Neural progenitor cell (in vitro differentiated cells): ENCODE measurements at places on chromosomes 13 and 19. TPM values are rescaled to one million over a fixed set of nuclear protein-coding genes. Genes with fewer than 3 reads are reported as not detected.

ZNF607 gene
- total RNA-seq: 15.9 and 19.6 TPM in 2 replicates

KIR3DL2 gene
- total RNA-seq: not detected in 2 replicates

MCEMP1 gene
- not detected in 2 replicates for total RNA-seq

MBD3L3 gene
- total RNA-seq: not detected in 2 replicates

KISS1R gene
- 0.77 TPM in 1 of 2 replicates, not detected in the other for total RNA-seq

SIRT2 gene
- total RNA-seq: 10.9 and 15.2 TPM in 2 replicates

ACP7 gene
- total RNA-seq: 0.22 TPM in 1 of 2 replicates, not detected in the other

UPK1A gene
- total RNA-seq: 1.3 TPM in 1 of 2 replicates, not detected in the other

CELF5 gene
- 7.9 and 16.1 TPM in 2 replicates for total RNA-seq

- no peak overlapping the region for H3K27ac ChIP-seq
- H3K27me3 ChIP-seq: no peaks in the 10 kb centered on the region
- H3K4me1 ChIP-seq: no peaks in the 10 kb centered on the region
- no peak overlapping the region for H3K4me3 ChIP-seq
- DNase-seq: no peak
- H3K36me3 ChIP-seq: no peaks in the 10 kb centered on the region
These were observed 7.4 kb upstream of the IGFL1 start for GRCh38 chr19:46221981-46222610.

GRCh38 chr13:69633044-69633443, 474.6 kb upstream of the ATXN8OS start:
- no peak for DNase-seq
- H3K36me3 ChIP-seq: no peaks in the 10 kb centered on the region
- H3K27ac ChIP-seq: no peak overlapping the region
- H3K27me3 ChIP-seq: no peaks in the 10 kb centered on the region
- no peaks in the 10 kb centered on the region for H3K4me1 ChIP-seq
- no peak overlapping the region for H3K4me3 ChIP-seq

- no peak for DNase-seq
- no peak overlapping the region for H3K27ac ChIP-seq
- H3K36me3 ChIP-seq: peaks cover 6% of the 10 kb centered on the region
- H3K4me3 ChIP-seq: no peak overlapping the region
These were observed 7.1 kb downstream of the LDLR start for GRCh38 chr19:11096210-11096841.

DNA sequence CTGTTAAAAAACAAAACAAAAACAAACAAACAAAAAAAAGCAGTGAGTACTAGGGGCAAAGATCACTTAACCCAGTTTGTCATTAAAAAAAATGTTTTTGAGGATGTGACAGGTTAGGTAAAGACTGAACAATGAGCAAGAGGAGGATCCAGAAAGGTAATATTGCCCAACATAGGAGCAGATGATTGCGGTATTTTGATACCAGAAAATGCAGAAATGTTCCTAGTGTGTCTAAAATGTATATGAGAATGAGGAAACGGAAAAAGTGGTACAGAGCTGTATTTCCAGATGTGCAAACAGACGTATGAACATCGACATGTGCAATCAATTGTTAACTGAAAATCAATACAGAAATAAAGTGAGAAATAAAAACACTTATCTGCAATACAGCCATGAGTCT, 4.9 kb upstream of the LILRA4 start:
- no peaks in the 10 kb centered on the region for H3K4me1 ChIP-seq
- no peaks in the 10 kb centered on the region for H3K36me3 ChIP-seq
- H3K27me3 ChIP-seq: peaks cover 6% of the 10 kb centered on the region
- no peak for DNase-seq

- no peaks in the 10 kb centered on the region for H3K36me3 ChIP-seq
- no peak overlapping the region for H3K4me3 ChIP-seq
- DNase-seq: no peak
These were observed 535.8 kb upstream of the KLHL1 start for GRCh38 chr13:70644052-70644451.

GRCh38 chr19:10124429-10124828, 4.7 kb upstream of the EIF3G start:
- H3K4me3 ChIP-seq: no peak overlapping the region
- no peaks in the 10 kb centered on the region for H3K36me3 ChIP-seq
- no peak overlapping the region for H3K27ac ChIP-seq
- H3K4me1 ChIP-seq: no peaks in the 10 kb centered on the region
- H3K27me3 ChIP-seq: no peaks in the 10 kb centered on the region

DNA sequence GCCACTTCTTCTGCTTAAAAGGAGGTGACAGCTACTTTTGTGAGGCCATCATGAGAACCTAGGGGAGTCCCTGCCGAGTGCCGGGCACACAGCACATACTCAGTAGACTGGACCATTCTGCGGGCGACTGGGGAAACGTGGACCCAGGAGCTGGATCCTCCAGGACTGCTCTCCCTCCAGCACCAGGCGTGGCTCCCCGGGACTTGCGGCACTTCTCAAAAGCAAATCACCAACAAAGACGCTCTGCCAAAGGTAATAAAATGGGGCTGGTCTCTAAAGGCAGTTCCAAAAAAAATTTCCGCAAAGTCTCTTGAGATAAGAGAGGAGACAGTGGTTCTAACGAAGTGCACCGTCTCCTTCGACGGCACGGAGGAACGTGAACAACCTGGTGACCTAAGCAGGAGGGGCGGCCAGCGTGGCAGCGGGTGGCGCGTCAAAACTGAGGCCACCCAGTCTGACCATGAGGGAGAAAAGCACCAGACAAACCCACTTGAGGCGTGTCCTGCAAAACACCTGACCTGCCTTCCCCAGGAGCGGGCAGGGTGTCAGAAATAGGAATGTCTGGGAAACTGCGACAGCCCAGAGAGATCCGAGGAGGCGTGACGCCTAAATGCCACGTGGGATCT, 1.4 kb upstream of the TMPRSS9 start:
- H3K36me3 ChIP-seq: no peaks in the 10 kb centered on the region
- H3K4me1 ChIP-seq: peaks cover 4% of the 10 kb centered on the region
- DNase-seq: no peak
- no peak overlapping the region for H3K27ac ChIP-seq
- no peak overlapping the region for H3K4me3 ChIP-seq
- peaks cover 42% of the 10 kb centered on the region for H3K27me3 ChIP-seq

DNA sequence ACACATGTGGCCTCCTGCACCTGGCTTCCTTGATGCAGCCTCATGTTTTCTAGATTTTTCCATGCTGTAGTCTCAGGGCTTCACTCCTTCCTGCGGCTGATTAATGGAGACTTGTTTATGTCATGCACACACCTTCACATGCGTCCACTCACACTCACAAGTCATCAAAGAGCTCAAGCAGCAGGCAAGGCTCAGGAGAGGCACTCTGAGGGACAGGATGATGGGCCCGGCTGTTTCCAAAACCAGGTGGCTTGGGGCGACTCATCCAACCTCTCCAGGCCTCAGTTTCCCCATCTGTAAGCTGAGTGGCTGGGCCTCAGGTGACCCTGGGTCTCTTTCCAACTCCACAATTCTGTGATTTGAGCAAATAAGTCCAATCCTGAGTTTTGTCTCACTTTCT, 36.9 kb downstream of the RASA3 start:
- H3K27ac ChIP-seq: no peak overlapping the region
- H3K27me3 ChIP-seq: peaks cover 9% of the 10 kb centered on the region
- peaks cover 8% of the 10 kb centered on the region for H3K4me1 ChIP-seq
- DNase-seq: no peak
- H3K36me3 ChIP-seq: no peaks in the 10 kb centered on the region

DNA sequence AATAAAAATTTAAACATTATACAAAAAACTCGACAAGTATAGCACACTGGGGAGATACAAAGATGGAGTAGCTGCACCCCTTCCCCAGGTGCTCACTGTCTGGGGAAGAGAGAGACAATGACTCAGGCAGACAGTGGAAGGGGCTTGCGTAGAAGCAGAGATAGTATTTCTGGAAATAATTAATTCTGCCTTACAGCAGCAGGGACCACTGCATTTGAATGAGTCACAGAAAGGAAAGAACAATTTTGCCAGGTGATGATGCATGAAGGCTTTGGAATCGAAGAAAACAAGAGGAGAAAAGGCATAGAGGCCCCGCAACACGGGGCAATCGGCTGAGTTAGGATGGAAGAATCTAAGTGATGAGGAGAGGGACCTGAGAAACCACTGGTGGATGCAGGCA, 447.4 kb downstream of the EFNB2 start:
- peaks cover 5% of the 10 kb centered on the region for H3K4me1 ChIP-seq
- no peak overlapping the region for H3K27ac ChIP-seq
- H3K36me3 ChIP-seq: no peaks in the 10 kb centered on the region

- no peaks in the 10 kb centered on the region for H3K27me3 ChIP-seq
- no peak for DNase-seq
- H3K27ac ChIP-seq: no peak overlapping the region
- peaks cover 13% of the 10 kb centered on the region for H3K4me1 ChIP-seq
- no peaks in the 10 kb centered on the region for H3K36me3 ChIP-seq
- H3K4me3 ChIP-seq: peak overlapping the region; percentile 98
These were observed 1.8 kb upstream of the DIAPH3 start for GRCh38 chr13:60165391-60166099.

GRCh38 chr13:85009447-85009846, 789.8 kb downstream of the SLITRK6 start:
- no peak overlapping the region for H3K4me3 ChIP-seq
- no peak for DNase-seq
- no peaks in the 10 kb centered on the region for H3K4me1 ChIP-seq
- no peaks in the 10 kb centered on the region for H3K36me3 ChIP-seq

- no peaks in the 10 kb centered on the region for H3K4me1 ChIP-seq
- H3K4me3 ChIP-seq: no peak overlapping the region
- no peaks in the 10 kb centered on the region for H3K27me3 ChIP-seq
- H3K27ac ChIP-seq: no peak overlapping the region
- DNase-seq: no peak
These were observed 31.2 kb upstream of the ZNF331 start for GRCh38 chr19:53506728-53507127.

GRCh38 chr19:16612636-16613035, 15.4 kb downstream of the MED26 start:
- no peaks in the 10 kb centered on the region for H3K27me3 ChIP-seq
- H3K4me3 ChIP-seq: no peak overlapping the region
- DNase-seq: no peak
- no peaks in the 10 kb centered on the region for H3K36me3 ChIP-seq
- no peaks in the 10 kb centered on the region for H3K4me1 ChIP-seq
- H3K27ac ChIP-seq: no peak overlapping the region

GRCh38 chr13:101977475-101977874, 424.4 kb downstream of the FGF14 start:
- H3K4me1 ChIP-seq: no peaks in the 10 kb centered on the region
- no peak for DNase-seq
- H3K4me3 ChIP-seq: no peak overlapping the region
- no peaks in the 10 kb centered on the region for H3K27me3 ChIP-seq
- H3K27ac ChIP-seq: no peak overlapping the region
- H3K36me3 ChIP-seq: no peaks in the 10 kb centered on the region

DNA sequence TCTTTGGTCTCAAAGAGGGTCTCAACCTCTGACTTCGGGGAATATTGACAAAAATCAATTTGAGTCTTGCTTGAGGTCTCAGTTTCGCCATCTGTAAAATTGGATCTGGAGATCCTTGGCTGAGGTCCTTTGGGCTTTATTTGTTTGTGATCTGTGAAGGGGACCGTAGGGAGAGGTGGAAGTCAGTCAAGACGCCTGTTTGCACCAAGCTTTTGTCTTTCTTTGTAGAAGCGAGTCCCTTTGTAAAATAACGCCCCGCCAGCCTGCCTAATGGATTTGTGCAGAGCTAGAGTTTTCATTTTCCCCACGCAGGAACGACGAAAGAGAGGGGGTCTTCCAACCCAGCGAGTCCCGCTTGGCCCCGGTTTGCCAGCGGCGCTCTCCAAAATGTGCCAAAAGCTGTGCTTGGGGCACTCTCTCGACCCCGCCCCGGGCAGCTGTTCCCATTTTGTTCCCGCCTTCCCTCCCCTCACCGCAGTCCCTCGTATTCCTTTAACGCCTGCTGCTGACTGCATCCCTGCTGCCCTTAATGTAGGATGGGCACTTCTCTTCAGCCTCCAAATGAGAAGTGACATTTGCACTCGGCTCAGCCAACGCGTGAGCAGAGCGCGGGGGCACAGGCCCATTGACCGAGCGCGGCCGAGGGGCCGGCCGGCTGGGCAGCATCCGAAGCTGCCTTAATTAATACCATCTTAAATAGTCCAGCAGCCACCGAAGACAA, 13.0 kb downstream of the ZIC5 start:
- H3K36me3 ChIP-seq: peaks cover 2% of the 10 kb centered on the region
- peaks cover 30% of the 10 kb centered on the region for H3K27me3 ChIP-seq
- H3K4me1 ChIP-seq: peaks cover 73% of the 10 kb centered on the region

DNA sequence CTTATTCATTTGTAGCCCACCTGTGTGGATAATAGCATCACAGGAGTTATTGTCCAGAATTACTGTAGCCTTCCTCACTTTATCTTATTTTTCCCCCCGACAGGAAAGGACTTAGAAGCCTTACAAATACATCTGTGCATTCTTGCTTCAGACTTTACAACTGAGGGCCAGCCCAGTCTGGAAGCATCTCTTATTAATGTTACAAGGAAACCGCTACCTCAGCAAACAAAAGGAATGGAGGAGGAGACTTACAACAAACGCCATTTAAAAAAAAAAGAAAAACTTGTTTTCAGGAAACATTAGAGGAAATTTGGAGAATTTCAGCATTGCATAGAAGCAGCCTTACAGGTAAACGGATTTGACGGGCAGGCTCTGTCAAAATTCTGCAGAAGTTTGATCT, 45.2 kb downstream of the GARRE1 start:
- H3K27me3 ChIP-seq: no peaks in the 10 kb centered on the region
- no peaks in the 10 kb centered on the region for H3K36me3 ChIP-seq
- no peak for DNase-seq

GRCh38 chr13:40496035-40496810, 170.2 kb downstream of the FOXO1 start:
- no peaks in the 10 kb centered on the region for H3K4me1 ChIP-seq
- H3K27me3 ChIP-seq: no peaks in the 10 kb centered on the region
- H3K36me3 ChIP-seq: no peaks in the 10 kb centered on the region
- H3K4me3 ChIP-seq: no peak overlapping the region
- H3K27ac ChIP-seq: no peak overlapping the region

GRCh38 chr13:75415171-75415570, 66.8 kb downstream of the TBC1D4 start:
- H3K4me1 ChIP-seq: peaks cover 7% of the 10 kb centered on the region
- no peak overlapping the region for H3K4me3 ChIP-seq
- DNase-seq: no peak
- no peaks in the 10 kb centered on the region for H3K27me3 ChIP-seq
- no peak overlapping the region for H3K27ac ChIP-seq
- no peaks in the 10 kb centered on the region for H3K36me3 ChIP-seq
